Mesenchymal stem cell (in vitro differentiated cells and primary cell): ENCODE measurements at places on chromosomes 2 and 18.

- DNase-seq = no peak
Observed at GRCh38 chr2:80429251-80429650, 124.7 kb upstream of the LRRTM1 start.

DNA sequence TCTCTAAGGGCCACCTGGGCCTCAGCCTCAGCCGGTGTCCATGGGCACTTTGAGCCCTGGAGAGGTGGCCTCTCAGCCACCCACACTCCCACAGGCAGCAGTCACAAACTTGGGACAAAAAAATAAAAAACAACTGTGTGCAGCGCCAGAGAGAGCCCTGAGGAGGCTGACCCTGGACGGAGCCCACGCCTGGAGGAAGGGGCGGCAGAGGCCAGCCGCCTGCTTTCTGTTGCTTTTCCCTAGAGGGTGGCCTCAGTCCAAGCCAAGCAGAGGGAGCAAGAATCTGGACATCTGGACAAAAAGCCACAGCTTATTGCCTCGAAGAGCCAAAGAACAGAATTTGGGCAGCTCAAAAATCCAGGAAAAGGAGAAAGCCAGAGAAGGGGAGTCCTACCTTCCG, 43.3 kb upstream of the LDLRAD4 start:
- no peak for DNase-seq

DNA sequence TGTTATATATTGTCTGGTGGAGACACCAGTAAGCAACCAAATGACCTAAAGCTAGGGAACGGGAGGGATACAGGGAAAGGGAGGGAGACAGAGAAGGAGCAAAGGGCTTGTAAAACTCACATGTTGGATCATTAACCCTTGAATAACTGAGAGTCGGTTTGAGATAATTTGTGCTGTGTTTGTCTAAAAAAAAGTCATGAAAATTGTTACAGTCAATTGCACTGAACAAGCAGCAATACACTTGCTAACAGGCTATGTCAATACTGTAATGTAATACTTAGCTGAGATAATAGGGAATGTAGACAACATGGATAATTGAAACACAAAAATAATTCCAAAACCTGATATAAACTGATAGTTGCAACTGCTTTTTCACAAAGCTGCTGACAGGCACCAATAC, 71.3 kb upstream of the ZNF521 start:
- no peak for DNase-seq

DNA sequence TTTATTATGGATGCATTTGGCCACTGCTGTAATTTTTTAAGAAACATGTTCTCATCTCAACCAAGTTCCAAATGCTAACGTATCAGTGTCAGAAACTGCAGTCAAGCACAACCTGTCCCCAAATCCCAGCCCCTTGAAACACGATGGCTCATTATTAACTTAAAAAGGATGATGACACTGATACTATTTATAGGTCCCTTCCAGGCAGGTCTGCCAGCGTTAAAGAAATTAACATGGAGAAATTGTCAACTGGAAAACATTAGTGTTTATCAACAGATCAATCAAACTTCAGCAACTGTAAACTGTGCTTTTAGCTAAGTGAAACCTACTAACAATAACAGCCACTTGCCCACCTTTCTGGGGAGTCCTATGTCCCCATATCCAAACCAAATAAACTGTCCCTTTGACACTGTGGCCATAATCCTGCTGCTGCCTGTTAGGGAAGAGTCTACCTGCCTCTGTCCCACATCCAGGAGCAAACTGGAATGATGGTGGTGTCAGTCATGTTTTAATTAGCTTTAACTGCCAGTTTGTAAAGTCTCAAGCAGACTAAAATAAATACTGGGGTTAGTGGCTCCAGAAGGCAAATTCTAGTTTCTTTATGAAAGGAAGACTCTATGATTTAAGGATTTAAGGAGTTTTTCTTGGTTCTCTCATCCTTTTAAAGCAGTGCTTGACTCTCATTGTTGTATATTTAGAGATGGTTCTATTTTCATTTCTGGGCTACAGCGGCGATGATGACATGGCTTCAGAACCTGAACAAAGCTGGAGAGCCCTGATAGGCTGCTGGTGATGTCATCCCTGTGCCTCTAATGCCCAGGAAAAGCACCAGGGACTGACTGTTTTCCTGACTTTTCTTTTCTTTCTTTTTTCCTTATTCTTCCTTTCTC, 583.6 kb upstream of the PIK3C3 start:
- peak; percentile 30 for DNase-seq

DNA sequence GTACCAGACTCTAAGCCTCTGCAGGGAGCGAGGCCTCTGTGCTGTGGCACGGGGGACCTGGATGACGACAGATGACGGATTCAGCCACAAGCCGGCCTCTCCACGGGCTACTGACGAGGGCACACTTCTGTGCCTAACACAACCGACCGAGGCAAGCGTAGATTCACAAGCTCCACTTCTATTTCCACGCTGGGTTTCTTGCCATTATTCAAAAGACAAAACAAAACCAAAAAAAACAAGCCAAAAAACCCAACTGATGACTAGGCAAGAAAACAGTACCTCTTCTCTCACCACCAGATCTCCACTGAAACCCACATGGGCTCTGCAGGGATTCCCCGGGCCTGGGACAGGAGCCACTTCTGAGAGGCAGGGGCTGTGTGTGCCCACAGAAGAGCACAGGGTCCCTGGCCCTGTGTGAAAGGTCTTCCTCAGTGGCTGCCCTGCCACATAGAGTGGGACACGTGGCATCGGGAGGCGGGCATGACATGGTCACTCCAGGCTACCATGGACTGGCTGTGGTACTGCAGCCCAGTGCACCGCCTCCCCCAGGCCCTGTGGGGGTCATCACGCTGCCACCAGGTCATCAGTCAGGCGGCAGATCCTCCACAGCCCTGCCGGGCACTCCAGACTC, 254.7 kb downstream of the HDAC4 start:
- DNase-seq = no peak

DNA sequence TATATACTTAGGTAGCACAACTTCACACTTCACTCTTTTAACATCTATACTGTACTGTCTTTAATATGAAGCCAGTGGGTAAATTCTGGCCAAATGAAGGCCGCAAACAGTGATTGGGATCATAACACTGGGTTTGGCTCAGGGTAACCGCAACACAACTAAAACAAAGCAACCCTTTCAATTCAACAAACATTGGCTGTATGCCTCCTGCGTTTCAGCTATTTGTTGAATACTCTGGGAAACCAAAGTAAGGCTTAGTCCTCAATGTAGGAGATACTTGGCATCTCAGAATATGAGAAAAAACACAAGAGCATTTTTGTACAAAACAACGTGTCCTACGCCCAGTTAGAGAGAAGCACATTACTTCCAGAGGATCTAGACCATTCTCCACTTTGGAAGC, 693.3 kb upstream of the KLHL29 start:
- DNase-seq = no peak
